ENCODE measurements at places on chromosomes 7 and 10.

- peak; percentile 13 for DNase-seq
Observed at GRCh38 chr10:26491934-26492333, 53.8 kb downstream of the APBB1IP start.

- DNase-seq: no peak
Observed at GRCh38 chr10:101774589-101775272, 1.2 kb downstream of the FGF8 start.

GRCh38 chr10:6771331-6771730 lies 191.3 kb upstream of the PRKCQ start:
- DNase-seq: no peak

- DNase-seq: peak; percentile 53
Observed at GRCh38 chr10:91493313-91493712, 83.2 kb downstream of the HECTD2 start.

DNA sequence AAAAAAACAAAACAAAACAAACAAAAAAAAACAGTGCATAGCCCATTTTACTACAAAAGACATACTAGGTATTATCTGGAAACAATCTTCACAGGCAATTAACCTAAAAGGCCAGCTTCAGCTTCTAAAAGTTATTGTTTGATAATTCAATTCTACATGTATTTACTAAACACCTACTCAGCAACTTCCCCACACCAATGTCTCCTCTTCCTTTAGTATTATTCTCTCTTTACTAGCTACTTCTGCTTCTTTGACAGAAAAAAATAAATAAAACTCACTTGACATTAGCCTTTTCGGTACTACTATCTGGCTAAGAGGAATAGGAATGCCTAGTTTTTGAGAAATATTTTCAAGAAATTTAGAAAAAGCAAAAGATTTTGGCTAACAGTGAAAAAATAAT lies 2.8 kb downstream of the TM9SF3 start:
- DNase-seq: no peak

GRCh38 chr7:73811760-73812168 lies 19.0 kb upstream of the CLDN4 start:
- DNase-seq: peak; percentile 40

GRCh38 chr10:115992236-115992986 lies 280.6 kb downstream of the GFRA1 start:
- no peak for DNase-seq

All from fibroblast of lung (primary cell).